ENCODE measurements at places on chromosomes 3 and 15.

- DNase-seq = no peak
Measured at GRCh38 chr3:44100298-44100695, 141.4 kb upstream of the TOPAZ1 start.

- DNase-seq = no peak
Measured at GRCh38 chr3:46409739-46410489, 2.9 kb downstream of the CCRL2 start.

GRCh38 chr3:35617370-35617769 is 22.0 kb upstream of the ARPP21 start:
- no peak for DNase-seq

- DNase-seq = no peak
Measured at GRCh38 chr15:52858782-52859176, 68.6 kb upstream of the ONECUT1 start.

DNA sequence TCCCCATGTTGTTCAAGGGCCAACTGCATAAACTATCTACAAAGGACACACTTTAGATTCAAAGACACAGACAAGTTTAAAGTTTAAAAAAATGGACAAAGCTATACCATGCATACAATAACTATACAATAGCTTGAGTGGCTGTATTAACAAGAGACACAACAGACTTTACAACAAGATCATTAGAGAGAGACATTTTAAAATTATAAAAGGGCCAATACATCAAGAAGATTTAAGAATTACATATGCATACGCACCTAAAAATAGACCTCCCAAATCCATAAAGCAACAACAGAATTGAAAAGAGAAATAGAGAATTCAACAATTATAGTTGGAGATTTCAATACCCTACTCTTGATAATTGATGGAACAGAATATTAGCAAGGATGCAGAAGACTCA is 79.4 kb downstream of the XXYLT1 start:
- no peak for DNase-seq

- DNase-seq = no peak
Measured at GRCh38 chr15:63983061-63983711, 63.1 kb downstream of the DAPK2 start.

GRCh38 chr15:52559022-52559421 is 9.8 kb downstream of the ARPP19 start:
- no peak for DNase-seq

GRCh38 chr3:82038556-82038955 is 277.1 kb upstream of the GBE1 start:
- no peak for DNase-seq

- no peak for DNase-seq
Measured at GRCh38 chr3:102036017-102036416, 186.7 kb downstream of the NFKBIZ start.

DNA sequence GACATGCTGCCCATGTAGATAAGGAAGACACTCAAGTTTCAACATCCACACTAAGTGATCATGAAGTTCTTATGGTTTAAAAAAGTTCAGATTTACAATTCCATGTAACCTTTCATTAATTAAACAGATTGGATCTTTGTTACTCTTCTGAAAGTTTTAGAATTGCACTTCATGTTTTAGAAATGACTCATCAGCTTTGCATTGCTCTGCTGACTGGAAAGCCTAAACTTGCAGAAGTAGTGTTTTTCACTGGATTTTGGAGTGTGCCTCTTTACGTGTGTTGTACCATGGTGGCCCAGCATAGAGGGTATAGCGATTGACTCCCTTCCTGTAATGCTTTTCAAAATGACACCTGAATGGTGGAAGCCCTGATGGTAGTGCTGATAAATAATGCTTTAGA is 157.9 kb downstream of the BBX start:
- DNase-seq = no peak

- no peak for DNase-seq
Measured at GRCh38 chr15:90049666-90050604, 48.8 kb downstream of the ZNF710 start.

Measured in esophagus squamous epithelium (tissue), 5 donors.